ENCODE measurements at places on chromosomes 7 and 10.

GRCh38 chr10:26759008-26759407 lies 61.5 kb downstream of the PDSS1 start:
- DNase-seq, result no peak

- no peak for DNase-seq
Measured at GRCh38 chr10:108872854-108873253, 1050.5 kb downstream of the XPNPEP1 start.

GRCh38 chr7:30896036-30896435 lies 15.6 kb upstream of the AQP1 start:
- DNase-seq, result no peak

GRCh38 chr7:72097226-72097625 lies 314.9 kb downstream of the CALN1 start:
- no peak for DNase-seq

GRCh38 chr7:137169282-137169698 lies 174.2 kb downstream of the PTN start:
- DNase-seq, result peak; percentile 3

DNA sequence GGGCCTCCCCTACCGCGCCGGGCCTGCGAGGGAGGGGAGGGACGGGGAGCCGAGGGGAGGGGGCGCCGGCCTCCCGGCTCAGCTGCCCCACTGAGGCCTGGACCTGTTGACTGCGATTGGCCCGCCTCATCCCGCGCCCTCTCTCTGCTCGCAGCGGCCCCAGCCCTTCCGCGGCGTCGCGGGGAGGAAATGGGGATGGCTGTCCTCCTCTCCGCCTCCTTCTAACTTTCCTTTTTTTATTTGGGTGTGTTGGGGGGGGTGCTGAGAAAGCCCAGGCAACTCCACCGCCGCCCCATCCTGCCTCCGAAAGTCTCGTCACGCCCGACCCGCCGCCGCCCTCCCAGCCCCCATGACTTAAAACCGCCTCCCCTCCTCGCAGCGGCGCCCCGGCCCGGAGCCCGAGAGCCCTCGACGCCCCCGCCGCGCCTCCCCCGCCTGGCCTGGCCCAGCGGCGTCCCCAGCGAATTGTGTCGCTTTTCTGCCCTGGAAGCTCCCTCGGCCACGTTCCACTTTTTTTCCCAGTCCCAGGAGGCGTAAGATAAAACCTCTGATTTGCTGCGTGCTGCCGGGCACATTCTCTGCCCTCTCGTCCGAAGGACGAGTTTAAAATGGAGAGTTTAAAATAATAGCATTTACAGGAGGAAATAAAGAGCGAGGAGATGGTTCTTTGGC lies 842 bp upstream of the SKIDA1 start:
- no peak for DNase-seq

DNA sequence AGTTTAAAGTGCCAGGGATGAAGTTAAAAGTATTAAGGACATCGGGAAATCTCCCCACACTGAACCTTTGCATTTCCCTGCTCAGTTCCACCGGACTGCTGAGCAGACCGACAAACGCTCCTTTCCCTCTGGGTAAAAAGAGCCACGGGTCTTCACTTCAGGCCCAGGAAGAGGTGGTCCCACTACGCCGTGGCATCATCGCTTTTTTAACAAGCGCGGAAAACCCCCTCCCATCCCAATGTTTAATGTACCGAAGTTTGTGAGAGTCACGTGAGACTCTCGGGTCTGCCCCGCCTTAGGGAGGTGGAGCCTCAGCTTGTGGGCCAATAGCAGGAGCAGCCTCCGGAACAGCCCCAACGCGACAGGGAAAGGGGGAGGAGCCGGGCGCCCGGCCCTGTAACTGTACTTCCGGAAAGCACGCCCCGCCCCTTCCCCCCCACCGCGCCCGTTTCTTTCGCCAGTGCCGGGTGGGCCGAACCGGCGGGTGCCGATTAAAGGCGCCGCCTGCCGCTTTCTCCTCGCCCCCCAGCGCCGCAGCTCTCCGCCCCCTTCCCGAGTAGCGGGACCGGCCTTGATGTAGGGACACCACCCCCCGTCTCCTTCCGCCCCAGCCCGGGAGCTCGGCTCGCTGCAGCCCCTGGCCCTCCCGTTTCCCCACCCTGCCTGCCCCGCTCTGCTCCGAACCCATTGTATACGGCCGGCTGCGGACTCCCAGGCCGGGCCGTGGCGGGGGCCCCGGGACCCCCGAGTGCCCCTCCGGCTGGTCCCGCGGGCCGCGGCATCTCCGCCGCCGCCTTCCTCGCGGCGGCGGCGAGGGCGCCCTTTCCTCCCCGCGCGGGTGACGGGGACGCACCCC lies 2.2 kb upstream of the TRIM8 start:
- peak; percentile 98 for DNase-seq

DNA sequence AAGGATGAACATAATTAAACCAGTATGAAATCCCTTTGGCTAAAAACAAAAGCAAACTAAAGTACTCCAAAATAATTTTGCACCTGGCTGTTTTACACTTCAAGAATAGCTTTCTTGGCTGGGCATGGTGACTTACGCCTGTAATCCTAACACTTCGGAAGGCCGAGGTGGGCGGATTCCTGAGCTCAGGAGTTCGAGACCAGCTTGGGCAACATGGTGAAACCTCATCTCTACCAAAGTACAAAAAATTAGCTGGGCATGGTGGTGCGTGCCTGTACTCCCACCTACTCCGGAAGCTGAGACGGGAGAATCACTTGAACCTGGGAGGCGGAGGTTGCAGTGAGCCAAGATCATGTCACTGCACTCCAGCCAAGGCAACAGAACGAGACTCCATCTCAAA lies 92.2 kb upstream of the AMPH start:
- DNase-seq, result no peak

- no peak for DNase-seq
Measured at GRCh38 chr10:71156436-71156835, 55.9 kb upstream of the UNC5B start.

DNA sequence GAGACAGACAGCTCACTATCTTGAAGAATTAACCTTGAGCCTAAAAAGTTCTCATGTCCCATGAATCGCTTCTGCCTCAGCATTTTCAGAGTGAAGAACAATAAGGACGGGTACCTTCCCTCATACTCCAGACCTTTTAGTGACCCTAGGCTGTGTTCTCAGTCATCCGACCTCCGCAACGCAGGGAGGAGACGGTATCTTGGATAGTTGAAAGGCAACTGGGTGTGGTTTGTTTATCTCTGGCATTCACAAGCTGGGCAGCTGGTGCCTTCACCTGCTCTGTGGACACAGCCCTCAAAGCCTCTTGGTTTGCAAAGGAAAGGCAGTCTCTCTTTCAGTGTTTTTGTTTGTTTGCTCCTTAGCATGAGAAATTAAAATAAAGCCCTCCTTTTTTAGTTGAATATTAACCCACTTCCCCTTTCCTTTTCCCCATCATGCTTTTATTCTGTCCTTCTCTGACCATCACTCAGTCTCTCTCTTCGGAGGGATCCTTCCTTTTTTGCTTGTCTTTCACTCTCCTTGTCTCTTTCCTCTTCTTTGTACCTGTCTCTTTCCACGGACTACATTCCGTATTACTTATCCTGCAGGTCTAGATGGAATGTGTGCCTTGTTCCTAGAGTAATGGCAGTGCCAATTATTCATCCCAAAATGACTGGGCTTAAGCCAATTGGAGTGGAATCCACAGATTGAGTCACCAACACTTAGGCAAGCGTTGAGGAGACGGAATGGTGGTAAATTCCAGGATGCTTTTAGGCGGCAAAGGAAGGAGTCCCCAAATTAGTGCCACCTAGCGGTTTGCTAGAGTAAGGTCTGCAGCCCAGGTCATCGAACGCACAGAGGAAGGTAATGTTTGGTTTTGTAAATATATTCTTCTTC lies 45.8 kb downstream of the PRR15 start:
- no peak for DNase-seq

DNA sequence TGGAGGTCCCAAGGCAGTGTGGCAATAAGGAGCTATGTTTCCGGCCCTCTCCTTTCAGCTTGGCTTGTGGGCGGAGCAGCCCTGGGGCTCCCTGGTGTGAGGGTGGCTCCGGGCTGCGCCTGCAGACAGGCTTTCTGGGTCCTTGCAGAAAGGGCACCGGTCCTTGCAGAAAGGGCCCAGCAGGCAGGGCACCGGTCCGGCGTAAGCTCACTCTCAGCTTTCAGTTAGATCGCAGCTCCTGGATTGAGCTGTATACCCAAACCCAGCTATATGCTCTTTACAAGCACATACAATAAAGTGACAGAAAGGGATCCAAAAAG lies 293.8 kb upstream of the SHH start:
- DNase-seq, result no peak

DNA sequence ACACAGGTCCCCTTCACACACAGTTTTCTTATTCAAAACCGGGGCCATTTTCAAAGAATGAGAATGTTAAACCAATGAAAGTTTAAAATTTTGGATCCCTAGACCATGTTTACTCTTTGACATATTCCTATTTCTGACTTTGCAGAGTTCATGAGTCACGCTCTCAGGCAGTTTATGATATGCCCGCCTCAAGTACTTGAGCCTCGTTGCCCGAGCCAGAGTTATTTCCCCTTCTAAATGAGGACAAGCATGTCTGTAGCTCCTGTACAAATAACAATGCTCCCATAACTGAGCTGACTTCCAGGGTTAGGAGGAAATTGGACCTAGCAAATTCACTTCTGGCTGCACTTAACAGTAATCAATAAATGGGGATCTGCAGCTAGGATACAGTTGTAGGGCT lies 87.9 kb upstream of the PDE1C start:
- DNase-seq, result no peak

- DNase-seq, result no peak
Measured at GRCh38 chr7:17472939-17473338, 174.5 kb downstream of the AHR start.

- peak; percentile 81 for DNase-seq
Measured at GRCh38 chr7:47945261-47946015, 2.8 kb downstream of the PKD1L1 start.

DNA sequence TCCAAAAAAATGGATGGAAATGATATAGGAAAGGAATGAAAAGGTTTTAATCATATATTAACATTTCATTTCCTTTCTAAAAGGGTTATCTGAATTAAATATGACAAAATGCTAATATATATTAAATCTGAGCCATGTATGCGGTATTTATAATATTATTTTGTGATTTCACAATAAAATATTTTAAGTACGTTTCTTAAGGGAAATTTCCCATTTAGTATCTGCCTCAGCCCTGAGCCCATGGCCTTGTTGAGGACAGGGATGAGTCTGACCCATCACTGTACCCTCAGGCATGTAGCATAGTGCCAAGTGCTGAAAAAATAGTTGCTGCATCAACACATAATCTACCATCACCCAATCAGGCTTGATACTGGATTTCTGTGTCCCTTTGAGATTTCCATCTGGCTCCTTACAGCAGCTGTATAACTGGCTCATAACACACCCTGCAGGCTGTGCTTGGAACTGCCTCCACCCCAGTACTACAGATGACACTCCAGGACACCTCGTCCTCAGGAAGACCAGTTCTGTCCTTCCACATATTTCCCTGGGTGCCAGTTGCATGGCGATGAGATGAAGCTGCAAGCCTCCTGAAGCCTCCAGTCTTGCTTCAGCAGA lies 59.4 kb upstream of the ASAH2 start:
- DNase-seq, result peak; percentile 33

DNA sequence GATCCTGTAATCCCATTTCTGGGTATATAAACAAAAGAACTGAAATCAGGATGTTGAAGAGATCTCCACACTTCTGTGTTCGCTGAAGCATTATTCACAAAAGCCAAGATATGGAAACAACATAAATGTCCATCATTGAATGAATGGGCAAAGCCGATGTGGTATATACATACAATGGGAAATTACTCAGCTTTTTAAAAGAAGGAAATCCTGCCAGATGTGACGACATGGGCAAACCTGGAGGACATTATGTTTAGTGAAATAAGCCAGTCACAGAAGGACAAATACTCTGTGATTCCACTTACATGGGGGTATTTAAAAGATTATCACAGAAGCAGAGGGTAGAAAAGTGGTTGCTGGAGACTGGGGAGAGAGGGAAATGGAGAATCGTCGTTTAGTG lies 23.9 kb upstream of the FAM107B start:
- DNase-seq, result peak; percentile 19

GRCh38 chr7:36260481-36260880 lies 107.4 kb downstream of the EEPD1 start:
- DNase-seq, result no peak
